Stimulated activated CD8-positive, alpha-beta memory T cell treated with anti-CD3 and anti-CD28 coated beads, Interleukin-15, amount 100 ng/mL, for 1 hour (primary cell): ENCODE measurements at places on chromosomes 1 and 21.
A peak's percentile ranks its signal among the peaks of the same experiment; 100 is the strongest.

DNA sequence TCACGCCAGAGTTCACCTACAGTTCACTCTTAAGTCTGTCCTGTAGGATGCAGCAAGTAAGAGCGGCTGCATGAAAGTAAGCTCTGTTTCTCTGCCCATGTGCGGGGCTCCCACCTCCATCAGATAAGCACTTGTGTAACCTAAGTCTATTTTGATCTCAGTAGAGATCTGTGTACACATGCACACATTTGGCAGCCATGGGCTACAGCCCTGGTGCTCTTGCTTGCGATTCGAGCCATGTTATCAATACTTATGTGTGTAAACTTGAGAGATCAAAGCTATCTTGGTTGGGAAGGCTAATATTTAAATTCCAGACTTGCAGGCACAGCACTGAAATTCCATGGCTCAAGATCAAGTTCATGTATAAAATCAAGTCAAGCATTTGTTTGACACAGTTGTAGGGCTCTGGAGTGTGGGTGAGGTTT lies 244.7 kb upstream of the FGGY start:
- no peak for DNase-seq

GRCh38 chr1:206911064-206911663 lies 10.6 kb downstream of the FCMR start:
- no peak for DNase-seq

DNA sequence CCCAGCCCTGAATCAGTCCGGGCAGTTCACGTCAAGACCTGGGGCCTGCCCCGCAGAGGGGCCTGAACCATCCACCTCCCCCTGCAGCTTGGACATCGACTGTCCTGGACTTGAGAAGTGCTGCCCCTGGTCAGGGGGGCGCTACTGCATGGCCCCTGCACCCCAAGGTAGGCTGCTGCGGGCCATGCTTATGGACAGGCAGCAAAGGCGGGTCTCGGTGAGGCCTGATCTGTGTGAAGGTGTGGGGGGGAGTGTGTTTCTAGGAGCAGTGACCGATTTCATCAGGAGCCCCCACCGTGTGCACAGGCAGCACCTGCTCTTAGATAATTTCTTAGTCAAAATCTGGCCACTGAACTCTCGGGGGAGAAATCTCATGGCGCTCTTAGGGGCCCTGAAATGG lies 13.0 kb downstream of the UMODL1 start:
- DNase-seq: no peak

GRCh38 chr1:32047701-32048100 lies 25.0 kb upstream of the TMEM39B start:
- DNase-seq: no peak

DNA sequence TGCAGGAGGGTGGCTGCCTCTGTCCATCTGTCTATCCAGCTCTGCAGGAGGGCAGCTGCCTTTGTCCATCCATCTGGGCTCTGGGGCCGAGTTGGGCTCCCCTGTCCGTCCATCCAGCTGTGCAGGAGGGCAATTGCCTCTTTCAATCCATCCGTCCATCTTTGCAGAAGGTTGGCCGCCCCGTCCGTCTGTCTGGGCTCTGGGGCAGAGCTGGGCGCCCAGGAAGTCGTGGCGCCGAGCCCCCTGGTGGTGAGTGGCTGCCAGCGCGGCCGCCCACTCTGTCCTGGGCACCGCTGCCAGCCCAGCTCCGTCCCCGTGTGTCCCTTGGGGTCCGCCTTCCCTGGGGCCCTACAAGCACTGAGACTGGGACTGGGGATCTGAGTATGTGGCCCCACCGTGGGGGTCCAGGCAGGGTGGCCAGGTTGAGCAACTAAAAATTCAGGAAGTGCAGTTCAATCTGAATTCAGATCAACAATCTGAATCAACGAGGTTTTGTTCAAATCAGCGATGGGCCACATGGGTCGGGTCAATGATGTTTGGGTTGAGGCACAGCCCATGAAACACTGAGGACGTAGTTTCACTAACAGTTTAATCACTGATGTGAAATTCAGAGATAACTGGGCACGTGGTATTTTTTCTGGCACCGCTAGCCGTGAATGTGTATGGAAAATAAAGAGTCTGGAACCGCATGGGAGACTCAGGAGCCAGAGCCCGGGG lies 99.1 kb upstream of the ACTRT2 start:
- peak; percentile 3 for DNase-seq

- DNase-seq: no peak
Measured at GRCh38 chr1:231702804-231703203, 76.2 kb downstream of the DISC1 start.

- no peak for DNase-seq
Measured at GRCh38 chr1:230399321-230400006, 26.7 kb downstream of the PGBD5 start.

GRCh38 chr1:57474137-57474750 lies 50.4 kb upstream of the DAB1 start:
- no peak for DNase-seq

- DNase-seq: no peak
Measured at GRCh38 chr1:78385744-78386462, 104.9 kb upstream of the PTGFR start.
